Activated T-helper 17 cell treated with anti-CD3 and anti-CD28 coated beads, Interleukin-2, amount 50 U/mL, for 72 hours (primary cell): ENCODE measurements at places on chromosomes 2 and 18. TPM values are rescaled to one million over a fixed set of nuclear protein-coding genes. Genes with fewer than 3 reads are reported as not detected.

OTOS gene
- total RNA-seq: not detected

UGT1A7 gene
- not detected for total RNA-seq

GRCh38 chr2:224753743-224754540 lies 37.8 kb upstream of the CCDC195 start:
- ATAC-seq: no peak

VIT gene
- total RNA-seq: not detected

- ATAC-seq: no peak
Observed at GRCh38 chr18:36724169-36724568, 104.6 kb downstream of the TPGS2 start.

VWC2L gene
- total RNA-seq: not detected

GRCh38 chr2:73256618-73256922 lies 22.5 kb downstream of the CCT7 start:
- ATAC-seq: peak; percentile 12

LOXHD1 gene
- total RNA-seq: not detected

GRCh38 chr2:2743164-2743571 lies 412.1 kb upstream of the MYT1L start:
- no peak for ATAC-seq

IL1RN gene
- total RNA-seq: 32.8 TPM

DNA sequence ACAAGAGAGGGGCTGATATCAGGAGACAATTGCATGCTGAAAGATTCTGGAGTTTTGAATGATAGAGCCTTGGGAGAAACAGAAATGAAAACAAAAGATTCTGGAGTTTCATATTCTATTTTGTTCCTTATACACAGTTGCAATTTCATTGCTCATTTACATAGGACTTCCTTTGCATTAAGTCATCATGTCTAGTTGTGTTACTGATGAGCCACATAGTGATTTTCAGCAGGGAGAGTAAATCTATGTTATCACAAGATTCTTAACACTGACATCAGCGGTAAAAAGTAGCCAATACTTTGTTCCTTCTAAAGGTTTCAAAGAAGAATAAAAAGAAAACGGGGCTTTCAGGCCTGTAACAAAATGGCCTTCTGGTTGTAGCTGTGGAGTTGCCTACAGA lies 7.1 kb downstream of the ADAM17 start:
- ATAC-seq: peak; percentile 75

PTPN18 gene
- total RNA-seq: 69.7 TPM

- ATAC-seq: no peak
Observed at GRCh38 chr2:210440206-210440605, 36.4 kb downstream of the LANCL1 start.

GRCh38 chr2:73257425-73258125 lies 23.5 kb downstream of the CCT7 start:
- ATAC-seq: no peak

RNF152 gene
- not detected for total RNA-seq

HRH4 gene
- total RNA-seq: 3.8 TPM

- ATAC-seq: no peak
Observed at GRCh38 chr18:68837665-68838451, 40.0 kb downstream of the CCDC102B start.

- ATAC-seq: no peak
Observed at GRCh38 chr2:202025816-202026215, 7.8 kb upstream of the FZD7 start.

DNA sequence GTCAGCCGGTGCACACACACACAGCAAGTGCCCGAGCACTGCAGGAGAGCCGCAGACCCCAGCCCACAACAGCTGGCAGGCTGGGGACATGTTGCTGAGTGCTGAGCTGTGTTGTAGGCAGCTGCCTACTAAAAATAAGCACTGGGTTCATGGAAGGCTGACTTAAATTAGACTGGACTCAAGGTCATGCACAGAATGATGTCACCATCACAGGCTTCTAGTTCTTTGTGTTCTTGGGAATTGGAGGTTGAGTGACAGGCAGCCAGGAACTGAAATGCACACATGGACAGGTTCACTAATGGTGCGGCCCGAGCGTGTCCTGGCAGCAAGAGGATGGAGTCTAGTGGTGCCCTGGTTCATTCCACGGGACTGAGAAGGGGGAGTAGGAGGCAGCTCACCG lies 71.3 kb downstream of the VWA3B start:
- no peak for ATAC-seq

DNA sequence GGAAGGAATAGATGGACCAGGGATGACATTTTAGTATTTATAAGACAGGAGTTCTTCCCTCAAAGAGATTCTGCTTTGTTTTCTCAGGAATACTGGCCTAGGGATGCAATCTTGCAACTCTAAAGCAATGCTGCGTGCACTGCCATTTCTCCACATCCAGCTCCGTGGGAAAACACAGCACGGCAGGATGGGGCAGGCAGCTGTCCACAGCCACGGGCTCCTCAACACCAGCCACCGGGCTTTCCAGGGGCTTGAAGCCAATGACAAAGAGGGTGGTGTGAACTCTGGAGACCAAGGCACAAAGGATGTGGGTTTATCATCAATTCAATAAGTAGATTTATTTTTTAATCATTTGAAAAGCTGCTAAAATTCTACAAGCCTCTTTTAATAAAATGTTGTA lies 49.3 kb downstream of the CABYR start:
- ATAC-seq: no peak

DNA sequence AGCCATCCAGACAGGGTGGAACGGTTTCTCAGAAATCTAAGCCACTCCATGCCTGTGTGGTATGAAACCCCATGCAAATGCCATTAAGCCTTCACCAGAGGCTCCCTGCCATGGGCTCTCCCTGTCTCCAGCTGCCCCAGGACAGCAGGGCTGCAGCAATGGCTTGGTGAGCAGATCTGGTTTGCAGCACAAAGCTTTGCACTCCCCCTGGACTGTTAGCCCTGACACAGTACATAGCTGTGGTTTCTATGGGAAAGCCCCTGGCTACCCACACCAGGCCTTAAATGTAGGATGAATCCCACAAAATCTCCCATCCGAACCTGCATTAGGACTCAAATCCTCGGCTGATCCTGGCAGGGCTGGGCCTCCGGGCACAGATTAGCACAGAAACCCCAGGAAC lies 291.6 kb downstream of the TNS1 start:
- ATAC-seq: no peak

DNA sequence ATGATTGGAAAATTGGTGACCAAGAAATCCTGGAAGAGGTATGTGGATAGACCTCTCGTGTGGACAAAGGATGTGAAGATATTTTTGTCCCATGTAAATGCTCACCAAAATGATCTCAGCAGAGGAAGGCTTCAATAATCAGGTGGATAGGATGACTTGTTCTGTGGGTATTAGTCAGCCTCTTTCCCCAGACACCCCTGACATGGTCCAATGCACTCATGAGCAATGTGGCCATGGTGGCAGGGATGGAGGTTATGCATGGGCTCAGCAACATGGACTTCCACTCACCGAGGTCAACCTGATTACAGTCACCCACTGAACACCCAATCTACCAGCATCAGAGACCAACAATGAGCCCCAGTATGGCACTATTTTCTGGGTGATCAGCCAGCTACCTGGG lies 20.2 kb downstream of the CHRNA1 start:
- ATAC-seq: peak; percentile 53

- no peak for ATAC-seq
Observed at GRCh38 chr2:20680744-20681375, 13.9 kb downstream of the GDF7 start.

GRCh38 chr2:1231466-1232063 lies 181.7 kb upstream of the TPO start:
- ATAC-seq: no peak

MERTK gene
- total RNA-seq: 0.87 TPM

DNA sequence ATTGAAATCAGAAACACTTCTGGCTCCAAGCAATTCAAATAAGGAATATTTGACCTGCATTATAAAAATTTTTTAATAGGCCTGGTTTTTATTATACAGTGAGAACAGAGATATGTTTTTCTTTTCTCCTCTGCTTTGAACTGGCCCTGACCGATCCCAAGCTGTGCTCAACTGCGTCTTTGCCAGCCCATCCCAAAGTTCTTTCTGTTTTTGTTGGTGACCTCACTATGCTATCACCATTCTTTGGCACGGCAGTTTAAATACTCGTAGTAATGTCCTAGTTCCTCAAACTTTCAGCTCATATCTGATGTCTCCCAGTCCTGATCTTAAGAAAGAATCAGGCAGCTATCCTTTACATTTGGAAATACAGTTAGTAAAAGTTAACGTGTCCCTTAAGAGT lies 42.3 kb upstream of the NETO1 start:
- ATAC-seq: no peak

ABI2 gene
- 35.6 TPM for total RNA-seq

RND3 gene
- not detected for total RNA-seq

DNA sequence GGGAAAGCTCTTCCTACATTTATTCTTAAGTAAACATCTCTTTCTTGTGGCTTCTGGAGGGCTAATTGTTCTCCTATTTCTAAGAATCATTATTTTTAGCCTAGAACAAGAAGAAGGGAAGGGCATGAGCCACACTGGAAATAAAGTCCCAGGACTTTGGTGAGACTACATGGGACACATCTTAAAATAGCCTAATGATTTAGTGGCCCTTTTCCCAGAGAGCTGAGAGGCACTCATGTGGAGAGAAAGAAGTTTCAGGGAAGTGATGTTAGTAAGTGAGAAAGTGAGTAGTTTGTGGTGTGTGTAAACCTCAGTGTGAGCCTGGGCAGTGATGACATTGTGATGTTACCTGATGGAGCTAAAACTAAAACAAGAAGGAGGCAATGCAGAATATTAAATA lies 14.6 kb downstream of the ITGA4 start:
- ATAC-seq: peak; percentile 89

BOD1L2 gene
- not detected for total RNA-seq

CLEC4F gene
- not detected for total RNA-seq

DNA sequence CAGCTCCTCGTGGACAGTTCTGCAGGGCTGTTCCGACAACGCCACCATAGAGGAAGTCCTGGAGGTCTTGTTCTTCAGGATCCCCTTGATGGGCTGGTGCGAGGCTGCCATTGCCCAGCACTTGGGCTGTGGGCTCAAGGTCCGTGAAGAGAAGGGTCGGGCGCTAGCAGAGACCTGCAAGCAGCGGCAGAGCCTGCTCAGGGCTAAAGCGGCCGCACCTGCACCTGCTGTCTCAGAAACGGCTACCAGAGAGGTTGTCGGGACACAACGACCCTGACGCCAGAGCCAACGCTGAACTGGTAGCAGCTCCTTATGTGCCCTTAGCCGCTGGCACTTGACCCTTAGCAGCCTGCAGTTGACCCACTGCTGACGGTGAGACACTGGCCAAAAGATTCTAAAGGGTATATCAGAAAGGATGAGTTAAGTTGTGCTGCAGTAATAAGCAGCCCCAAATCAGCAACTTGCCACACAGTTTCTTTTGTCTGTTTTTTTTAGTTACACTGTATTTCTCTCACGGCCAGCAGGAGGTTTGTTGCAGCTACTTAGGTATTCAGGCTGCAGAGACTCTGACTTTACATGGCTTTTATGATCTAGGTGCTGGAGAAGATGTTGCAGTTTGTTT lies 55.5 kb upstream of the ST6GAL2 start:
- ATAC-seq: no peak

- ATAC-seq: no peak
Observed at GRCh38 chr18:7954238-7954637, 387.1 kb downstream of the PTPRM start.

EVA1A gene
- total RNA-seq: not detected

GAREM1 gene
- total RNA-seq: not detected

GRCh38 chr2:239310401-239311061 lies 90.3 kb downstream of the HDAC4 start:
- ATAC-seq: no peak

- no peak for ATAC-seq
Observed at GRCh38 chr2:65727816-65728215, 295.4 kb upstream of the SPRED2 start.

- no peak for ATAC-seq
Observed at GRCh38 chr2:5845798-5846330, 153.7 kb downstream of the SOX11 start.

DNA sequence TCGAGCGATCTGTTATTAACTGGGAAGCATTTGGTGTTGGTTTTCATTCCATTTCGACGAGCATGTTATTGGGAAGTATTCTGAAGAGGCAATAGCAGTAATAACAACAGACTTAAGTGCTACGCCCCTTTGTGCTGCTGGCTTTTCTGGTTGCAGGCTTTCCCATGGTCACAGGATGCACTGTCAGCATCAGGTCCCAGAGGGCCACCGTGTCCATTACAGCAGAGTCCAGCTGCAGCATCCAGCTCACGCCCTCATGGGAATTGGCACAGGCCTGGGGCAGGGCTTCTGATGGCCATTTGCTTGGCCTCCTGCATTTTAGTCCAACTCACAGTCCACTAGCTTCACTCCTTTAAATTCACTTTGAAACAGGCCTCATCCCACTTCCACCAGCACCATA lies 44.4 kb downstream of the BCL2L11 start:
- ATAC-seq: no peak

DNA sequence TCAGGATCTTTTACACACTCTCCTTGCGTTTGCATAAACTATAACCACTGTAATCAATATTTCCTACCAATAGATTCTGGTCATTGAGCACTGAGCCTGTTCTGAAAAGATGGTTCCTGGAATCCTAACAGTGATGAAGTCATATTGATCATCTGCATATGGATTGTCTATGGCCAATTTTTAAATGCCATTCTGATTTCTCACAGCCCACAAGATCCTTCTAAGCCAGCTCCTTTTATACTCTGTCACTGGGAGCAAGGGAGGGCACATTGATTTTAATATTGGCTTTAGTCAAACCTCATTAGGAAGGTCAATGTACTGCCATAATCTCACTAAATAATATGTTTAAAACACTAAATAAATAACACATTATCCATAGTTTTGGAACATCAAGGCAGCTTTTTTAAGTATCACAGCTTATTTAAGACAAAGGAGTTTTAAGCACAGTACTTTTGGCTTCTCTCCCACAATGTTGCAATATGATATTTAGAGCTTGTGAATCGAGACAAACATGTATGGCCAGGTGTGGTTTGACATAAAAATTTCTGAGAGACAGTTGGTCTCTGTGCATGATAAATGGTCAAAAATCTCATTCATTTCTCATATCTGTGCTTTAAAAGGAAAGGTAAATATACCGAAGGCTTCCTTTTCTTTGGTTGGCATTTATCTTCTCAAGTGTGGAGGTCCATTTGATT lies 267.3 kb downstream of the MTX2 start:
- ATAC-seq: no peak

EVX2 gene
- not detected for total RNA-seq

DNA sequence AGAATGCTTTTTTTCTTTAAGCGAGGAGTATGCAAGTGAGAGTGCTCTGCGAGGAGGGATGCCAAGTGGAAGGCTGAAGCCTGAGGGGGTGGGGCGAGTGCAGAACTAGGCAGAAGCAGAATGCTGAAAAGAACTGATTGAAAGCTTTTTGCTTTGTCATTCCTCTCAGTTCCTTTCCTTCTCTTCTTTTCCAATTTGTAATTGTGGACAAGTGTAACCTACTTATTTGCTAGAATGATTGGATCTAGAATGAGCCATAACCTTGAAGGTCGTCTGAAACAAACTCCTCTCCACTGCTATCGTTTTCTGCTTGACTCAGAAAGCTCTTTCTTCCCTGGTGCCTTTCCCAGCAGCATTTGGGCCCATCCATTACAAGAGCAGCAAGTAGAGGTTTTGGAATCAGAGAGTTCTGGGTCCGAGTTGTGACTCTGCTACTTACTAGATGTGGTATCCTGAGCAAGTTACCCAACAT lies 115.3 kb downstream of the METTL8 start:
- ATAC-seq: peak; percentile 53
